ENCODE measurements at places on chromosomes 2 and 18. TPM values are rescaled to one million over a fixed set of nuclear protein-coding genes. Genes with fewer than 3 reads are reported as not detected.

The GALNT3 gene
- 2.4 TPM for total RNA-seq

DNA sequence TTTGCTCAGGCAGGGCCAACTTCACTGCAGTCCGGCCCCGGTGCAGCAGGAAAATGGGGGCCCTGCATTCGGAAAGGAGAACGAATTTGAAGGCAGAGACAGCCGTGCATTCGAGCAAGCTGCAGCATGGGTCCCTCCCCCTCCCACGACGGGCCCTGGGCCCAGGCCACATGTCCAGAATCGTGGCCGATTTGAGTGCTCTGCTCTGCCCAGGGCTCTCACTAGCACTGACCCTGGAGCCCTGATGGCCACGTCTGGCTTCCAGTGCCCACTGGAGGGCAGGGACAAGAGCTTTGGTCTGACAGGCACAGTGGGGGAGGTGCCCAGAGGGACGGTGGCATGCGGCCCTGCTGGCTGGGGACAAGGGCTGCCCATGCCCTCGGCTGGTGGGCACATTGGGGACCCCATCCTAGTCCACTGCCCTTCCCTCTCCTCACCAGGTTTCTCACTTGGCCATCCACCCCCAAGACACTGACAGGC lies 14.4 kb upstream of the KLHL30 start:
- H3K4me3 ChIP-seq: no peak overlapping the region
- H3K27me3 ChIP-seq: no peaks in the 10 kb centered on the region
- H3K4me1 ChIP-seq: no peaks in the 10 kb centered on the region
- no peak overlapping the region for H3K27ac ChIP-seq
- no peak for DNase-seq

The ZBTB7C gene
- total RNA-seq: 22.4 TPM

GRCh38 chr2:10008809-10009176 lies 34.6 kb upstream of the KLF11 start:
- H3K27me3 ChIP-seq: no peaks in the 10 kb centered on the region
- H3K36me3 ChIP-seq: no peaks in the 10 kb centered on the region
- DNase-seq: peak; percentile 26

DNA sequence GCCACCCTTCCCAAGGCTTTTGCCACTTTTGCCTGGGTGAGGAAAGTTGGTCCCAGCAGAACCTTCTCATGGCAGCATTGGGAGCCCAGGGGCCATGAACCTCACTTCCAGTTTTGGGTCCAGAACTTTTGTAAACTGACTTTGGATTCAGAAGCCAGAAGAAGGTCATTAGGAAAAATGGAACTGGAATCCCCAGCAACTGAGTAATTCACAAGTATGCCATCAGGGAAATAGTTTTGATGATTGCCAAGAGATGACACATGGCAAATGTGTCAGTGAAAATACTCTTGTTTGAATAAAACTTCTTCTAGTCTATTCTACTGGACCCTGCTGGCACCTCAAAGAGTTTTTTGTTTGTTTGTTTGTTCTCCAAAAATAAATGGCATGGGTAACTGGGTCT lies 203.7 kb downstream of the SETBP1 start:
- H3K27me3 ChIP-seq: no peaks in the 10 kb centered on the region
- H3K36me3 ChIP-seq: peaks cover 3% of the 10 kb centered on the region
- peaks cover 7% of the 10 kb centered on the region for H3K4me1 ChIP-seq
- no peak overlapping the region for H3K4me3 ChIP-seq
- no peak overlapping the region for H3K27ac ChIP-seq

- H3K4me1 ChIP-seq: no peaks in the 10 kb centered on the region
- H3K27me3 ChIP-seq: no peaks in the 10 kb centered on the region
These were observed 314.8 kb upstream of the LRP1B start for GRCh38 chr2:142445551-142446072.

DNA sequence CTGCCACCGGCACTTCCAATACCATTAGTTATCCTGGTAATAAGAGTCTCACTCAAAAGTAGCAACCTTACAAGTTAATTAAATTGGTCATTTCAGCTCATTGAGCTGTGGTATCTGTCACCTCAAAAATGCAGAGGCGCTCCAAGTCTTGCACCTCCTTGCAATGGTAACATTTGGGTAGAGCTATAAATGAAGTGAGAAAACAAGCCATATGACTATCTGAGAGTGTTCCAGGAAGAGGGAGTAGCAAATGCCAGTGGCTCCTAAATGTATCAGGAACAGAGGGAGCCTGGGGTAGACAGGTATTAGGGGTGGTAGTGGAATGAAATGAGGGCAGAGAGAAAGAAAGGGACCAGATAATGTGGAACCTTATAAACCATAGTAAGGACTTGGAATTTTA lies 6.0 kb upstream of the ZSCAN30 start:
- no peaks in the 10 kb centered on the region for H3K27me3 ChIP-seq
- H3K27ac ChIP-seq: no peak overlapping the region
- DNase-seq: no peak
- no peaks in the 10 kb centered on the region for H3K4me1 ChIP-seq
- H3K36me3 ChIP-seq: peaks cover 2% of the 10 kb centered on the region
- H3K4me3 ChIP-seq: no peak overlapping the region

The WDR75 gene
- total RNA-seq: 26.3 TPM

- DNase-seq: no peak
- H3K4me1 ChIP-seq: peaks cover 3% of the 10 kb centered on the region
- no peaks in the 10 kb centered on the region for H3K36me3 ChIP-seq
- no peak overlapping the region for H3K27ac ChIP-seq
- H3K27me3 ChIP-seq: no peaks in the 10 kb centered on the region
These were observed 95.5 kb upstream of the COL3A1 start for GRCh38 chr2:188878716-188879115.

The IRS1 gene
- 13.8 TPM for total RNA-seq

DNA sequence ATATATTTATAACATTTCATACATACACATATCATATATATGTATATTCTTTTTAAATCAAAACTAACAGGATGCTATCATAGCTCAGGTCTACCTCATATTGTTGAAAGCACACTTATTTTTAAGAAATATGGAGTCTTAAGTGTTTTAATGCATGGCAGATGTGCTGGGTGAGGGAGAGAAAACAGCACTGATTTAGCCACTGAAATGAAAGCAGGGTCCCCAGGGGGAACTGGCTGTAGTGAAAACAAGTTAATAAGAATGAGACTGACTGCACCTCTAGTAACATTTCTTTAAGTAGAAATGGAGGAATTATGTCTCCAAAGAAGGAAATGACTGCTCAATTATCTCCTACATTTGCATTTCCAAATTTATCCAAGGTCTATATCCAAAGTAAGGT lies 857.8 kb downstream of the DCDC2C start:
- no peaks in the 10 kb centered on the region for H3K27me3 ChIP-seq
- no peak overlapping the region for H3K4me3 ChIP-seq
- H3K36me3 ChIP-seq: no peaks in the 10 kb centered on the region
- no peak overlapping the region for H3K27ac ChIP-seq
- DNase-seq: no peak
- H3K4me1 ChIP-seq: no peaks in the 10 kb centered on the region

The PARD6G gene
- 3.8 TPM for total RNA-seq

The CAPN14 gene
- total RNA-seq: 0.29 TPM

Measured in aorta (tissue), 5 donors.